ENCODE measurements at places on chromosomes 6 and 20. TPM values are rescaled to one million over a fixed set of nuclear protein-coding genes. Genes with fewer than 3 reads are reported as not detected.

- no peak for DNase-seq
These were observed 998.0 kb upstream of the EPHA7 start for GRCh38 chr6:94417363-94417762.

DNA sequence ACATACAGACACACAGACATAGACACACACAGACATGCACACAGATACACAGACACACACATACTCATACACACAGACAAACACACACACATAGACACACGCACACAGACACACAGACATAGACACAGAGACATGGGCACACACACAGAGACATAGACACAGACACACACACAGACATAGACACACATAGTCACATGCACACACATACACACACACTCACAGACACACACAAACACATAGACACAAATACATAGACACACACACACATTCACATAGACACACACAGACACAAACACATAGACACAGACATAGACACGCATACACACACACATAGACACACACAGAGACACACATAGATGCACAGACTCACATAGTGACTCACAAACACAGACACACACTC is 13.5 kb downstream of the FOXF2 start:
- DNase-seq, result no peak

GRCh38 chr6:143970456-143971218 is 37.4 kb downstream of the PLAGL1 start:
- DNase-seq, result no peak

The EDN1 gene
- 0.20 TPM for total RNA-seq

Data from natural killer cell treated with Interleukin-12 subunit alpha and Interleukin-12 subunit beta and Interleukin-15 and Interleukin-18, amount 100 ng/mL, for 72 hours (primary cell).